Fibroblast of skin of left biceps (primary cell): ENCODE measurements at places on chromosomes 1 and 21.
A peak's percentile ranks its signal among the peaks of the same experiment; 100 is the strongest.

GRCh38 chr1:86018283-86018923, 138.2 kb downstream of the COL24A1 start:
- no peak for DNase-seq

GRCh38 chr1:53627666-53628065, 111.3 kb downstream of the GLIS1 start:
- DNase-seq: no peak

DNA sequence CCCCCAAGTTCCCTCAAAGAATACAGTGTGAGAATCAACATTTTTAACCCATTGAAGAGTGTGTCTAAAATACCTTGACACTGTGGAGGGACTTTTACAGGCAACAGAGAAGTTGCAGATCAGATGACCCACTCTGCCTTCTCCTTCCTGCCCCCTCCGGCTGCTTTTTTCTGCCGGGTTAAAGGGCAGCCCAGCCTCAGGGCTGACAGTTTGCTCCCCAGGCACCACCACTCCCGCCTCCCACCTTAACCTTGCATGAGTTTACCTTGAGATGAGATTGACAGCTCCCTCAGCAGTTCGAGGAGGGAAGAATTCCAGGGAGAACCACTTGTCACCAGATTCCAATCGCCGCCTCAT, 3.2 kb downstream of the MTHFR start:
- DNase-seq: no peak

DNA sequence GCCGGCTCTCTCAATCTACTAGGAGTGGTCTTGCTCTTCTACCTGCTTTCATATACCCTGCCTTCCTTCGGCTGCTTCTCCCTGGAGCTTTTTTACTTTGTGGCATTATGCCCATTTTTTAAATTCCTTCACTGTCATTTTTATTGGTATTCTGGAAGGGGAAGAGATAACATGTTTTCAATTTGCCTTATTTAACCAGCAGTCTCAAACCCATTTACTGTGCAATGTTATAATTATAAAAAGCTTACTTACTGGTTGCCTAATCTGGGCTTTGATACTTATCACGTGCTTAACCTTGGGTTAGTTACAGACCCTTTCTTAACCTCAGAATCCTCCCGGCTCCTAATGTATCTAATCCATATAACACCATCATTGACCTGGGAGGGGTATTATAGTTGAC, 128.1 kb downstream of the SIPA1L2 start:
- no peak for DNase-seq

GRCh38 chr1:35298464-35298863, 30.0 kb downstream of the ZMYM4 start:
- DNase-seq: no peak

DNA sequence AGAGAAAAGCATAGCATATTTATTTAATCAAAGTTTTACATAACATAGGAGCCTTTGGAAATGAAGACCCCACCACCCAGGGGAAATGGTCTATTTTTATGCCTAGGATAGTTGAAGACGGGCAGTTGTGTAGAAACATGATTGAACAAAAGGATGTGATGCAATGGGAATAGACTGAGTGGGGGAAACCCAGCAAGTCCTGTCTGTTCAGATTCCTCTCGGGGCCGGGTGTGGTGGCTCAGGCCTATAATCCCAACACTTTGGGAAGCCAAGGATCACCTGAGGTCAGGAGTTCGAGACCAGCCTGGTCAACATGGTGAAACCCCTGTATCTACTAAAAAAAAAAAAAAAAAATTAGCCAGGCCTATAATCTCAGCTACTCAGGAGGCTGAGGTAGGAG, 298.3 kb downstream of the MATN1 start:
- DNase-seq: no peak

DNA sequence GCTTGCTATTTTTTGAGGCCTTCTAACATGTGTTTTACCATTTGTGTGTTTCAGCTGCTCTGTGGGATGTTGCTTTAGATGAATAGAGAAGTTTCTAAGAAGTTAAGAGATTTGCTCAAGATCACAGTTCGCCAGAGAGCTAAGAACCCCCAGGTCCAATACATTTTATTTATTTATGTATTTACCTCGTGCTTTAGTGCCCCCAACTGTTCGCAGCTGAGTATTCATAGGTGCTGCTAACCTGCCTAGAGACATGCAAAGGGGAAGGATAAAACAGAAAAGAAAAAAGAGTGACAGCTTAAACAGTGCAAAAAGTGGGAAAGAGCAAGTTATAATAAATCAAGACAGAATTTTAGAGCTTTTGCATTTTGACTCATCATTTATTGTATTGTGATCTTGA, 31.1 kb downstream of the NFYC start:
- no peak for DNase-seq

GRCh38 chr1:211939876-211940468, 95.4 kb downstream of the INTS7 start:
- no peak for DNase-seq

GRCh38 chr1:161440312-161440894, 64.9 kb upstream of the FCGR2A start:
- DNase-seq: no peak

- no peak for DNase-seq
Measured at GRCh38 chr1:208347191-208347590, 103.0 kb upstream of the PLXNA2 start.

DNA sequence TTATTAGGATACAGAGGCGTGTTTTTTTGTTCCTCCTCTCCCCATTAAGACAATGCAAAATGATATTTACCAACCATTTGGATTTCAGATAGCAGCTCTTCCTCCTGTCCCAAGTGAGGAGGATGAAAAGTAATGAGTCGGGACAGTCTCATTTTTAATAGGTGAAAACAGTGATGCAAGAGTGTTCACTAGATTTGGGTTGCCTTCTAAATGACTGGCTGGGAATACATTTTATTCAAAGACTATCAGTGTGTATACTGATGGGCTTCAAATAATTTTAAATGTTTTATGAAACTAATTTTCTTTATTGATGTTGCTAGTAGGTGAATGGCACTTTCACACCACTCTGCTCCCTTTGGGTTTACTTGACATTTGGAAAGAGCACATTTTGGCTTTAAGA, 2.1 kb downstream of the RCOR3 start:
- no peak for DNase-seq

- no peak for DNase-seq
Measured at GRCh38 chr1:9439074-9439761, 100.0 kb upstream of the SLC25A33 start.

GRCh38 chr1:150765296-150765976, at the start of gene CTSS:
TSS of gene CTSS (minus strand) at chr1:150765778. CDS start at chr1:150764763, 1,015 bp downstream.
- DNase-seq: no peak

GRCh38 chr1:44947063-44947773, 39.2 kb downstream of the EIF2B3 start:
- peak; percentile 58 for DNase-seq

- DNase-seq: no peak
Measured at GRCh38 chr1:235206533-235207208, 45.6 kb upstream of the RBM34 start.

DNA sequence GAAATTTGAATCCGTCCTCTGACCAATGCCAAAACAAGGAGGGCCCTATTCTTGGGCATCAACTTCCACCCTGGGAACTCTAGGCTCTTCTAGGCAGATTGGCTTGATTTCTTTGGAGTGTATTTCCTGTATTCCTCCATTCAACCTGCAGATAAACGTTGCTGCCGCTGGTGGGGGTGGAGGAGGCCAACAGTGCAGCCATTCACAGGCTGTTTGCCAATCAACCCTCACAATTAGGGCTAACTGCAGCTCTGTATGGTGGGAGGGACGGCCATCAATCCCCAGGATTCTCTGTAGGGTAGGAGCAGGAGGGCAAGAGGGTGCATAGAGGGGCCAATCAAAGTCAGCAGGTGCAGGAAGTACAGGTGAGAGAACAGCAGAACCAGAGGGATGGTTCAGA, 273.1 kb upstream of the PROX1 start:
- DNase-seq: no peak

DNA sequence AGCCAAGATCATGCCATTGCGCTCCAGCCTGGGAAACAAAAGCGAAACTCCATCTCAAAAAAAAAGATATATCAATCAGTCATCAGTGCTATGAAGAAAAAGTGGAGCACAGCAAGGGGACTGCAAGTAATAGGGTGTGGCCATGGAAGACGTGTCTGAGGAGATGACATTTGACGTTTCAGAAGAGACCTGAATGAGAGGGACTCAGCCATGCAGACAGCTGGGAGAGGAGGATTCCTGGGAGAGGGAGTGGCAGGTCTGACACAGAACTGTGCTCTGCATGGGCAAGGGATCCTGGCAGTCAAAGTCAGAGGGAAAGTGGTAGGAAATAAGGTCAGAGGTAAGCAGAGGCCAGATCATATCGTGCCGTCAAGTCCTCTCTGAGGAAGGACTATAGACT, 3.3 kb downstream of the LAX1 start:
- DNase-seq: no peak

- DNase-seq: no peak
Measured at GRCh38 chr1:43293896-43294760, 6.7 kb upstream of the TIE1 start.

DNA sequence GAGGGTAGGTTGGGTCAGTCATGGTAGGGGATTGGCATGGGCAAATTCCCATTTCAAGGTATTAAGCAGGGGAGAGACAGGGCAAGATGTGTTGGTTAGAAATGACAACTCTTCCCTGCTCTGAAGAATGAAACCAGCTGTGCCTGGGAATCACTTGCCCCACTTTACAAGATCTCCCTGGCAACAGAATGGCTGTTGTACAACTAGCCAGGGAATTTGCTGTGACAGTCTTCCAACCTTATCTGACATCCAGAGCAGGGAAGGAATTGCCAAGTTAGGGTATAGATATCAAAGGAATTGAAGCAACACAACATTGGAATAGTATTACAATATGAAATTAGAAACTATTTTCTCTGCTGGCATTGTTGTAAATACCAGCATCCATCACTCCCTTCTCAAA, 154.7 kb downstream of the CACNA1E start:
- no peak for DNase-seq

DNA sequence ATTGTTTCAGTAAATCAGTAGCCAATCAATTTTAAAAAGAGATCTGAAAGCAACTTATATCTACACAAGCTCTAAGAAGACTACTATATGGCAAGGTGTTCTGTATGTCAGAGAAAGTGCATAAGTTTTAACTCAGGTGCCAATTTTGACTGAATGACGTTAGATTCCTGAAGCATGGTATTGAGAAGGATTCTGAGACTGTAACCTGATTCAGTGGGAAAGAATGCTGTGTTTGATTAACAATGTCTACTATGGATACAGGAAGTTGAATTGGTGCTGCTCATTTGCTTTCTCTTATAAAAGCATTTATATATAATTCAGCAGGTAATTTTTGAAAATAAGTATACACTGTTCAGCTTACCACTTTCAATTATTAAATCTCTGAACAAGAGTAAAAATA, 156.3 kb downstream of the PAPPA2 start:
- no peak for DNase-seq

DNA sequence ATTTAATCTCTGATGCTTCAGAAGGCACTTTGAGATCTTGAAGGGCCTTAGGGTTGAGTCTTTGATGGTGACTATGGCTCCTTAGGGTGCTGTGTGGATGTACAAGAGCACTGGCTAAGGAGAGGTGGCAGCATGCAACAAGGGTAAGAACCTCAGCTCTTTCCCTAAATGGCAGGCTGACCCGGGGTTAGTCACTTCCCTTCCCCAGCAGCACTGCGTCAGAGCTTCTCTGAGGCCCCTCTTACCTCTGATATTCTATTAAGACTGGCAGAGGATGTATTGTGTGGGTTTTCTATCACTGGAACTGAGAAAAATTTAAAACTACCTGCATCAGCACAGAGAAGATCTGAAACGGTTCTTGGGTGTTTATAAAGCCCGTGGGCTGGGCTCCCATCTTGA, 11.8 kb downstream of the C1orf116 start:
- DNase-seq: no peak

DNA sequence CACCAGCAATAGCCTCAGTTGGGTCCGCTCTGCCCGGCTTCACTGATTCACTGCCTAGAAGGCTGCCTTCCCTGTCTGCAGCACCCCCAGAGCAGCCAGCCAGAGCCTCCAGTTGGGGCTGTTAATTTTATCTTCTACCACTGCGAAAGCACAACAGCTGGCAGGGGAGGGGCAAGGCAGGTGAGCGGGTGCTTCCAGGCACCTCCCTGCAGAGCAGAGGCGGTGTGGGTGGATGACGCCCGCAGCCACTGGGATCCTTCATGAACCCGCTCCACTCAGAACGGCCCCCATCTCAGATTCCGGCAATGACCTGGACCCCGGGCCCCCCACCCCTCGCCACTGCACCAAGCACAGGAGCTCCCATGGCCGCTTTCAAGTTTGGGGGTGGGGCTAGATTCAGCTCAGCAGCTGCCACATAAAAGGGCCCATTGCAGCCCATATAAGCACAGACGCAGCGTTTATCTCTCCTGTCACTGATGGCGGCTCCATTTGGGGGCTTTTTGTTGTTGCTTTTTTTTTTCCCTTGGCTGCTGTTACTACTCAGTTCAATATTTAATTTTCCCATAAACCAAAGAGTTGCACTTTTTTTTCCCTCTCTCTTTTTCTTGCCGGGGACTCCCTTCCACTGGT, 128.0 kb upstream of the KLHDC7A start:
- no peak for DNase-seq

- no peak for DNase-seq
Measured at GRCh38 chr1:158952416-158952815, 21.1 kb downstream of the PYHIN1 start.

GRCh38 chr1:74586253-74586897, 74.0 kb upstream of the LRRC53 start:
- no peak for DNase-seq

DNA sequence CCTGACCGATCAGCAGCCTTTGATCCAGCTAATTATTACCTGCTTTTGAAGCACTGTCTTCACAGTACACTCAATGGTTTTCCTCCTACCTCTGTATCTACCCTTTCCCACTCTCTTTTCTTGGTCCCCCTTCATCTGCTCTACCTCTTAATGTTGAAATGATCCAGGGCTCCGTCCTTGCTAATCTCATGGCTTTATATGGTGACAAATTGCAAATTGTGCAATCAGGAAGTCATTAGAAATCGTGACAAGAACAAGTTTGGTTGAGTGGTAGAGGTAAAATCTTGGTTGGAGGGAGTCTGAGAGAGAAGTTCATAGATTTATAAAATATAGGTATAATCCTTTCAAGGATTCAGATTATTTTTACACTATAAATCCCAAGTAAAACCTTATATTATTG, 9.6 kb upstream of the CYB5R1 start:
- no peak for DNase-seq

DNA sequence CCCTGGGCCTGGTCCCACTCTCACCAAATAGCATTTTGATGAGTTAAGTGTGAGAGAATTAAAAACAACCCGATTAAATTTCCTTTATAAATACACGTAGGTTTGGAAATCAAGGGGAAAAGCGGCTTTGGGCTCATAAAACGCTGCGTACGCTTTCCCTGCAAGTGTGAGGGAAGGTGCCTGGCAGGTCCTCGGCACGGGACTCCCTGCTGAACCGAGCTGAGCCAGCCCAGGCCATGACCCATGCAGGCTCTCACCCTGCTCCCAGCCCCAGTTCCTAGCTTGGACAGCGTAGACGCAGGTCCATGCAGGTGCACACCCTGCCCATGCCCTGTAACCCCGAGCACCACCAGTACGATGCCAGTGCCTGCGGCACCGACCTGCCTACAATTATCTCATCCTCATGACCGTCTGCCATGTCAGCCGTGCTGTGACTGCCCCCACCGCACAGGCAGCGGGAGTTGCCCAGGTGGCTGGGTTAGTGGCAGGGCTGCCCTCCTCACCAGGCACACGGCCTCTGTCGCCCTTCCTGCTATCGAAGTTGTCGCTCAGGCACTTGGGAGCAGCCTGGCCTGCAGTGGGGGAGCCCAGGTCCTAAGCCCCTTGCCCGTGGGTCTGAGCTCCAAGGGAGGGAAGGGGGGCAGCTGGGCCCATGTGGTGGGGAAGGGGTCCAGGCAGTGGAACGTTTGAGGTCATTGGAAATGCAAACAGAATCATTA, 41.0 kb upstream of the ACTRT2 start:
- no peak for DNase-seq

GRCh38 chr1:113036639-113037321, 36.2 kb upstream of the LRIG2 start:
- no peak for DNase-seq
